Urothelium cell line (cell line): ENCODE measurements at places on chromosomes 3 and 15.

DNA sequence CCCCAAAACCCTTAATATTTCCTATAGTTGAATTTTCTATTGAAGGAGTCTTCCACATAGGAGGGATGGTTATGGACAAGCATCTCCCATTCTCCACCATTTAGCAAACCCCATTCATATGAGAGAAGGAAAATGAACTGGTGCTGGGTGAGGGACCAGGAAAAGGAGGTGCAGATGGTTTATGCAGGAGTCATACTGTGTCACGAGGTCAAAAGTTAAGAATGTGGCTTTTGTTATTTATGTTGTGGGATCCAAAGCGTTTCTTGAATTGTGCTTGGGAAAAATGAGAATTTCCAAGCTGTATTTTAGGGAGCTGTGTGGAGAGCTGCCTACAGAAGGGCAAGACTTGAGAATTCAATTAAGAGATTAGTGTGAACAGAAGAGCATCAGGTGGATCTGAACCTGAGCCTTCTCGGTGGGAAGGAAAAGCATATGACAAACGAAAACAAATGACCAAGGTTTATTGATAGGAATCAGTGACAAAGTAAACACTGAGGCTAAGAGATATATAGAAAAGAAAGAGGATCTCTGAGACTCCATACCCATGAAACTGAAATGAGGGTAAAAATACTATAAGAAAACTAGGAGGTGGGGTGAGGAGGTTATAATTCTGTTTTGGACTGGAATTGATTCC lies 473.3 kb upstream of the NR2F2 start:
- DNase-seq: no peak

DNA sequence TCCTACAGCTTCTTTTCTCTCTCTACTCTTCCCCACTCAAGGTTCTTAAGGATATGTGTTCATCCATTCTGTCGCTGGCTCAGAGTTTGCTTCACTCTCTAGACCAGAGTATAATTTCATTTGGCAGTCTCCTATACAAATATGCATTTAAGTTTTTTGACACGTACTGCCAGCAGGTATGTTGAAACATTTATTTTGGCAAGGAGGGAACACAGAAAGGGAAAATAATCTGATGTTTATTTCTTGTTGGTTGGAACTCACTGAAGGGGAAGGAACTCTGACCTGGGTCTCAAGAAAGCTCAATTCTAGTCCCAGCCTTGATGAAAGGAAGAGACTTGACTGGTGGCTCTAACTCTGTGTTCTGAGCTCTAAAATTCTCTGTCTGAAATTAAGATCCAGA lies 21.6 kb downstream of the FANCD2 start:
- DNase-seq: no peak

GRCh38 chr15:92102395-92102755 lies 248.9 kb downstream of the SLCO3A1 start:
- DNase-seq: no peak

- DNase-seq: no peak
These were observed 255.5 kb upstream of the TGFBR2 start for GRCh38 chr3:30350901-30351300.

GRCh38 chr3:31275038-31275572 lies 257.6 kb upstream of the STT3B start:
- peak; percentile 49 for DNase-seq

GRCh38 chr3:105613120-105613519 lies 246.4 kb downstream of the ALCAM start:
- no peak for DNase-seq

- DNase-seq: no peak
These were observed 15.3 kb downstream of the APBA2 start for GRCh38 chr15:28900892-28901586.

- DNase-seq: no peak
These were observed 294.2 kb downstream of the TIGIT start for GRCh38 chr3:114587986-114588385.
